ENCODE measurements at places on chromosomes 2 and 18.

GRCh38 chr18:40031435-40031834, 1923.6 kb upstream of the PIK3C3 start:
- no peak for DNase-seq

DNA sequence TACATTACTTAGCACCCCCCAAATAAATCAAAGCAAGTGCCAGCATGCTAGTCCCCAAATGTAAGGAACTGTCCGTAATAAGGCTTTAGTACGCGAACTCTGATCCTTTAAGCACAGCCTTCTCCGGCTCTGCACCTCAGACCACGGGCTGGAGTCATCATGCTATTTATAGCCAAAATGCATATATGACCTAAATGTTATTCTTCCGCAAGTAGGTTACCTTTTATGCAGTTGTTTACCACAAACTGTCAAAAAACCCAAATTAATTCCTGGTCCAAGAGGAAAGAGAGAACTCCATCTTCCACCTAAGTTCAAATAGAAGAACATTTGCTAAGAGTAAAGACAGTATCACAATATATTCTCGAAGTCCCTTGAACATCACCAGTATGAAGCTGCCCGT, 42.7 kb downstream of the ZNF516 start:
- DNase-seq = peak; percentile 13

- DNase-seq = no peak
Measured at GRCh38 chr18:28004606-28005005, 172.3 kb downstream of the CDH2 start.

DNA sequence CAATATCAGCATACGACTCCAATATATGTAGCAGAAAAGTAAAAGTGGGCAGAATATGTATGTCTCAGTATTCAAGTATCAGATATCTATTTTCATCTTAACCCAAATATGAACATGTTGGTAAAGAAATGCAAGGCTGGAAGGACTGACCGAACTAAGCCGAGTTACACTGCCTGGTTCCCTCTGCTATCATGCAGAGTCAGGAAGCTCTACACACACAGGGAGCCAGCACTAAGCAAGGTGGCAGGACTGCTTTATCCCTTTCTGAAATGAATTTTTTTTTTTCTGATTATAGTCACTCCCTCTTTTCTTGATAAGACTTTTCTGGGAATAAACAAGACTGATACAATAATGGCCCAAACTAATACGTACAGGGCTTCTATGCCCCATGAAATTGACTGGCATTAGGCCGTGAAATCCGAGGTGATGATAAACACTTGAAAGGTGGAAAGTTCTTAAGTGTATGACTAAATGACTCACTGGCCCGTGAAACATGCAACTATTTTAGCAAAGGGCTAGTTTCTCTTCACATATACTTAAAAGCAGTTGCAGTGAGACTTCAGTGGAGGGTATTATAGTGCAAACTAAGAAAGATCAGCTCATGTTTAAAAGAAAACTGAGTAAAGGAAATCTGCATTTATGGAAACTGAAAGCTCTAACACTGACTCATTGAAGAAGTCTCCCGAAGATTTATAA, 14.9 kb downstream of the DPP4 start:
- no peak for DNase-seq

- no peak for DNase-seq
Measured at GRCh38 chr2:232925153-232925820, 55.2 kb downstream of the SNORC start.

DNA sequence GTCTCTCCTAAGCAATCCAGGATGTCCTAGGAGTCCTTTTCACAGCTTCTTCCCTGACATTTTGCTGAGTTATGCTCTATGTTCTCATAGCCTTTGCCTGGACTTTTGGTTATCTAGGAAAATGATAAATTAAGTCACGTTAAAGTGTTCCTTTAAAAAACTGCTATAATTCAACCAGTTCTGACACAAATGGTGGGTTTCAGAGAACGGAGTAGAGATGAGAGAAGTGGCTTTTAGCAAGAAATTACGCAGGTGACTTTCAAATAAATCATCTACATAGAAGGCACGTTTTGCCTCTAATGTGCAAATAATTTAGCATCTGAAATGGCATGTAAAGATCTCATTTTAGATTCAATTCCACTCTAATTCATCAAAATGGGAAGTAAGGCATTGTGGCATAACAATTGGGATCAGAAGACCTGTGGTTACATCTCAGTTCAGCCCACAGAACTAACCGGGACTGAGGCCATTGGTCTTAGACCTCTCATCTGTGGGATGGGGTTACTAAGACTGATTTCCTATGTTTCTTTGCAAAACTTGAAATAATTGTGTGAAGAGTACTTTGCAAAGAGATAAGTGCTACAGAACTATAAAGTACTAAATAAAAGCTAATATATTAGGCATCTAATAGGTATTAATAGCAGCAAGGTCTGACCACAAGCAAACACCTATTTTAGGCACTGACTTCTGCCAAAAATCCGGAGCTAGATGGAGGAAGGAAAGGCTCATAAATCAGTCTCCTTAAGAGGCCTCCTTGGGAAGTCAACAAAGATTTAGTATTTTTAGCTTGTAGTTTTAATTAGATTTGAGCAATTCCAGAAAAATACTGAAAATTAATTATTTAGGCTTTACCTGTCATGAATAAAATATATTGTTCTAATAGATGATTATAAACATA, 211.4 kb downstream of the PIEZO2 start:
- DNase-seq = no peak

DNA sequence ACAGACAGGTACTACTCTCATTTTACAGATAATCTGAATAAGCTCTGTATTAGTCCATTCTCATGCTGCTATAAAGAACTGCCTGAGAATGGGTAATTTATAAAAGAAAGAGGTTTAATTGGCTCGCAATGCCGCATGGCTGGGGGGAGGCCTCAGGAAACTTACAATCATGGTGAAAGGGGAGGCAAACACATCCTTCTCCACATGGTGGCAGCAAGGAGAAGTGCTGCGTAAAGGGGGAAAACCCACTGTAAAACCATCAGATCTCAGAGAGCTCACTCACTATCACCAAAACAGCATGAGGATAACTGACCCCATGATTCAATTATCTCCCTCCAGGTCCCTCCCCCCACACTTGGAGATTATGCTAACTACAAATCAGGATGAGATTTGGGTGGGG, 254.4 kb downstream of the KCNE4 start:
- DNase-seq = no peak

GRCh38 chr2:64866797-64867196, 122.4 kb upstream of the SLC1A4 start:
- no peak for DNase-seq

- DNase-seq = peak; percentile 2
Measured at GRCh38 chr2:105712166-105712915, 32.4 kb upstream of the NCK2 start.

DNA sequence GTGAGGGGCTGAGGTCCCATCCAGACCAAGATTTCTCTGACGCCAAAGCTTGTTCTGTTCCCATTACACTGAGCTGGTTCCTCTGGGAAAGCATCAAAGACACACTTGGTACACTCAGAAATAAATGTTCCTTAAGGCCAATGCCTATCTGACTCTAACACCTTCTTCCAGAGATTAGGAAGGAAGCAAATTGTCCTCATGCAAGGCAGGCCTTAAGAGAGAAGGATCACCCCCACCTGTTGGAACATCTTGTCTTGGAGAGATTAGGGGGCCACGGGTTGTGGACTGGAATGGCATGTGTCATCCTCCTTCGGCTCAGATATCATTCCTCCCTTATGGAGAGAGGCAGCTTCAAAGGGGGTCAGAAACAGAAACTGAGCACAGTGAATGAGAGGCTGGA, 100.2 kb downstream of the ANKRD44 start:
- DNase-seq = no peak

GRCh38 chr18:9901377-9901776, 12.4 kb upstream of the VAPA start:
- no peak for DNase-seq

GRCh38 chr2:1729242-1729641, 15.1 kb downstream of the PXDN start:
- no peak for DNase-seq

- DNase-seq = no peak
Measured at GRCh38 chr2:66448136-66448991, 13.4 kb downstream of the MEIS1 start.

DNA sequence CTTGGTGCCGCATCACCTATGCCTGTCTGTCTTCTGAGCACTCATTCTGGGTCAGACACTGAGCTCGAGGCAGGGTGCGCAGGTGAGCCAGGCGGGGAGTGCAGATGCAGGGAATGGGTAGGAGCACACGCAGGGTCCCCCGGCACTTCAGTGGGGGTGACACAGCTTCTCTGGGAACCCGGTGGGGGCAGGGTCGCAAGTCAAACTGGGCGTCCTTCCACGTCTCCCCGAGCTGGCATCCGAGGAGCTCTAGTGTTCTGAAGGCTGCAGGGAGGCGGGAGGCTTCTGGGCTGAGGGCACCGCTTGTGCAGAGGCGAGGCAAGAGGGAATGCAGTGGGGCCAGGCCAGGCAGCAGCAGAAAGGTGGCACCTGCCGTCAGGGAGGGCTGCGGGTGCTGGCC, 86.0 kb downstream of the DGKD start:
- no peak for DNase-seq

DNA sequence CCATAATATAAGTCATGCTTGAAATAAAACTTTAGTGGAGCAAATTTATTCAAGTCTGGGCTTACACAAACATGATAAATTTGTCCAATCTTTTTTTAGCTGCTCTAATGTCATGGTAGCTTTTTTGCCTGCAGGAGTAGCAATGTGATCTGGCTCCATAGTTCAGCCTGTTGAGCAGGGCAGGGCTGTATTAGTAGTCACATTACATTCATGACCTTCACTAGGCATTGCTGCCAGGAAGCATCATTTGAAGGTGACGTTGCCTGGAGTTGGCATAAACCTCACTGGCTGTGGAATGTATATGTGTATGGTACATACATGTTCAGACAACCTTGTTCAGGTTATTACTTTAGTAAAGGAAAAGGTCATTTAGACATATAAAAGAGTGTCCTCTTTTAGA, 76.6 kb downstream of the CCDC85A start:
- DNase-seq = no peak

DNA sequence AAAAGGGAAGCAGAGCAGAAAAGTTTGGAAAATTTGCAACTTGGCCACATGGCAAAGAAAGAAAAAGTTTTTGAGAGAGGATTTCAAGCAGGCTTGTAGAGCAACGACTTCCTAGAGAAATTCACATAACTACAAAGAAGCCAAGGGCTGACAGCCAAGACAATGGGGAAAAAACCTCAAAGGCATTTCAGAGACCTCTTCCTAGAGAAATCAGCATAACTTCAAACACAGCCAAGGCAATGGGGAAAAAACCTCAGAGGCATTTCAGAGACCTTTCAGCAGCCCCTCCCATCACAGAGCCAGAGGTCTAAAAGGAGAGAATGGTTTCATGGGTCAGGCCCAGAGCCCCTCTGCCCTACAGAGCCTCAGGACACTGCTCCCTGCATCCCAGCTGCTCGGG, 7.2 kb downstream of the ADI1 start:
- DNase-seq = no peak

DNA sequence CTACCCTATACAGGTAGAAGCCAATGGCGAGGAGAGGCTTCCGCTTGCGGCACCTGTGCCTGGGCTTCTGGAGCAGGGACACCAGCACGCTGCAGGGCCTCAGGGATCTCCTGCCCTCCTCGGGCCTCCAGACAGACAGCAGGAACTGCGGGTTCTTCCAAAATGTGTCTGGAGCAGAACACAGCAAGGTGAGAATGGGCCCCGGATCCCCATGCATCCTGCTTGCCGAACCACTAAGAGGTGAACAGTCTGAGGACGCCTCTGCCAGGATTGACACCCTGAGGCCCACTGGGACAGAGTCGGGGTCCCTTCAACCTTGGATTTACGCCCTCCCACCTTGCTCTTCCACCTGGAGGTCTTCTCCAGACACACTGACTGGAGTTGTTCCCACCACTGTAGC, 25.4 kb downstream of the CAPN14 start:
- DNase-seq = no peak

- no peak for DNase-seq
Measured at GRCh38 chr18:269480-270095, 1.7 kb upstream of the THOC1 start.

- no peak for DNase-seq
Measured at GRCh38 chr2:65112633-65113032, 17.3 kb downstream of the RAB1A start.

DNA sequence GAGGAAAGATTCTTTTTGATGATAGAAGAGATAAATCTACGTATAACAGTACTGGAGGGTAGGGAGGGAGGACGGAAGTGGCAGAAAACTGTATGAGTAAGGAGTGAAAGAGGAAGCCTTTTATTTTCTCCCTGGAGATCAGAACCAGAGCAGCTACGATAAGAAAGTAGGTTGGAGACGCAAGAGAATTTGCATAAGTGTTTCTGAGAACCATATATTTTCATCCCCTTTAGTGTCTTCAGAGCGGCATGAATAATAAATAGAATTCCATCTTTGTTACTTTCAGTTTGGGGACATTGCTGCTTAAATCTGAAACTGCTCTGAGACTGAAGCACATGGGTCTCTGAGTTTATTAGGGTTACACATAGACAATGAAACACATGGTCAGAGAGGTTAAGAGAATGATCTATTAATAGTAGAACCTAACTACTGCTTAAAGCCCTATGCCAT, 230.2 kb upstream of the TNP1 start:
- no peak for DNase-seq

GRCh38 chr2:19676770-19677169, 225.0 kb downstream of the TTC32 start:
- no peak for DNase-seq

- DNase-seq = no peak
Measured at GRCh38 chr2:224400886-224401632, 848 bp downstream of the FAM124B start.

- DNase-seq = no peak
Measured at GRCh38 chr2:98835831-98836385, 100.1 kb downstream of the CRACDL start.

DNA sequence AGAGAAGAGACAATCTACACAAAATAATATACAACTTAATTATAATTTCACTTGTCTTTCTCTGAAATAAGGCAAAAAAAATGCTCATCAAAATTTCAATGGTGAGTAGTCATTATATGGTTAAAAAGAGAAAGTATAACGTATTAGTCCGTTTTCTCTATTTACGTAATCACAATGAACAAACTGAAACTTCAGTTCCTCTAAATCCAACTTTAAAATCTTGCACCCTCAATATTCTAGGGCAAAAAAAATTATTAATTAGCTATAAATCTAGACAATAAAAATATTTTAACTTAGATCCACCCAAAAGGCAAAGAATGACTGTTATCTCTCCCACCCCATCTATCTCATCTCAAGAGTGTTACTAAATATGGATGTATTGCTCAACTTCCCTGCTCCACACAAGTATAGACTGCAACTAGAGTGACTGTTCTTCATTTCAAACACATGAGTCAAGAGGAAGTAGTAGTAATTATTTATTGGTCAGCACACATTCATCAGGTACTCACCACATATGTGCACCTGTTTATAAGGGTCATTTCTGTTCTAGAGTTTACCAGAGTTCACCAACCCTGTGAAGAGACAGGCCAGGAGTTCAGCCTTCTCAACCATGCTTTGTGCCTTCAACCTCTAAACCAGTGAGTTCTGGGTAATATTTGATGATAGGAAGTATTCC, 36.4 kb downstream of the STK39 start:
- DNase-seq = no peak

DNA sequence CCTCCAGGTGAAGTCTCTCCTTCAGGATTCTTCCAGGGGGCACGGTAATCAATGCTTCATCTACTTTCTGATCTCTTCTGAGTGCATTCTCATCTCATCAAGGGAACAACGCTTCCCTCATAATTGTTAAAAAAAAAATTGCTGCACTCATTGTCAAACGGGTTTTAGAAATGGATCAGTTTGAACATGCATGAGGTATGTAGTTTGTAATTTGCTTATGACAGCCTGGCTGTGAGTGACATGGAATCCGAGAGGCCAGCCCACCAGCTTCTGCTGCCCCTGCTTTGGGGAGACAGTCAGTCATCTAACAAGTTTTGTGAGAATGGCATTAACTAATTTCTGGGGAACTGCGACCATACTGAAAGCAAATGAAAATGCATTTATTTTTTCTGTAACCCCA, 791.9 kb upstream of the SOX11 start:
- no peak for DNase-seq
